ENCODE measurements at places on chromosomes 11 and 22. TPM values are rescaled to one million over a fixed set of nuclear protein-coding genes. Genes with fewer than 3 reads are reported as not detected.

DNA sequence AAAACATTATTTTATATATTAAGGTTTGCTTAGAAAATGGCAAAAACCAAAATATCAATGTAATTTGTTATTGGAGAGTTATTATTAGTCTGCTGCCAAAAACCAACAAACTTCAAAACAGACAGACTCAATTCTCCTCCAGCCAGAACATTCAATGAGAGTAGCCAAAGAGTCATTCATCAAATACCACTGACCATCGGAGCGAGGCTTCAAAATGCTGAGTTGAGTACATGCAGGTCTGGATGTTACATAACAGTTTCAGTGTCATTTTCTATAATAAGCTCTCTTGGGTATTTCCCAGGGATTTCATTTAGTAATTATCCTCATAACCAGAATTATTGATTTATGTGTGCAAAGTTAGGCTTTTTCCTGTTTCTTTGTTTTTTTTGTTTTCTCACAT lies 42.6 kb downstream of the CHST1 start:
- DNase-seq, result no peak

GRCh38 chr11:115539844-115540243 lies 35.6 kb upstream of the CADM1 start:
- DNase-seq, result no peak

The OR52M1 gene
- not detected for total RNA-seq

The PEX26 gene
- 18.3 TPM for total RNA-seq
